ENCODE measurements at places on chromosomes 11 and 22. TPM values are rescaled to one million over a fixed set of nuclear protein-coding genes. Genes with fewer than 3 reads are reported as not detected.

MMP12 gene
- total RNA-seq: 0.17 TPM

CD248 gene
- total RNA-seq: 51.9 TPM

CADM1 gene
- total RNA-seq: 5.5 TPM

CSF2RB gene
- total RNA-seq: 0.52 TPM

CRKL gene
- 51.7 TPM for total RNA-seq

GNG3 gene
- 0.13 TPM for total RNA-seq

OTOG gene
- not detected for total RNA-seq

MUC2 gene
- total RNA-seq: not detected

OR52H1 gene
- total RNA-seq: 0.91 TPM

ROM1 gene
- 5.8 TPM for total RNA-seq

THY1 gene
- total RNA-seq: 89.7 TPM

F2 gene
- total RNA-seq: not detected

TUB gene
- 16.4 TPM for total RNA-seq

P2RX6 gene
- 20.8 TPM for total RNA-seq

NXPE2 gene
- 0.07 TPM for total RNA-seq

C11orf21 gene
- 0.07 TPM for total RNA-seq

LRRC74B gene
- not detected for total RNA-seq

PRG2 gene
- 0.73 TPM for total RNA-seq

TYR gene
- total RNA-seq: not detected

RFPL2 gene
- not detected for total RNA-seq

OR8H1 gene
- total RNA-seq: not detected

FBXO7 gene
- 50.5 TPM for total RNA-seq

CASP1 gene
- total RNA-seq: 18.1 TPM

OR8A1 gene
- not detected for total RNA-seq

SWAP70 gene
- 46.0 TPM for total RNA-seq

TPBGL gene
- under 0.01 TPM for total RNA-seq

CHRM1 gene
- not detected for total RNA-seq

MRE11 gene
- 8.8 TPM for total RNA-seq

XKR3 gene
- not detected for total RNA-seq

PANX2 gene
- total RNA-seq: 2.1 TPM

SPTBN2 gene
- 4.6 TPM for total RNA-seq

MS4A6A gene
- not detected for total RNA-seq

CHST1 gene
- total RNA-seq: 3.6 TPM

PRR33 gene
- not detected for total RNA-seq
